ENCODE measurements at places on chromosomes 5 and 9.
A peak's percentile ranks its signal among the peaks of the same experiment; 100 is the strongest.

- DNase-seq: no peak
Observed at GRCh38 chr9:18881758-18882157, 151.3 kb downstream of the SAXO1 start.

GRCh38 chr9:129318121-129319075, 140.3 kb upstream of the IER5L start:
- DNase-seq: no peak

DNA sequence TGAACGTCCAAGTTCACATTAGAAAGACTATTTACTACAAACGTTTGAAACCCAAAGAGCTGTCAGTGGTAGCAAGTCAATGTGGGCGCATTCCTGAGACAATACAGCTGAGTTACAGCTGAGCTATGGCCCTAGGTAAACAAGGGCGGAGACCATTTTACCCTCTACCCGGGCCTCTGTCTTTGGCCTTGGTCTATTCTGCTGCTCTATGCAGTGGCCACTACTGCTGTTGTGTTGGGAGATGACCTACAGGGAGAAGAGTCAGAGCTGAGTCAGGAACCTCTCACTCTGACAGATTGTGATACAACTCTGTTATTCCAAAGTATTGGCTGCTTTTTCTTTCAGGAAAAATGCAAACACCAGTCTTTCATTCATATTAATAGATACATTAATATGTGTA, 700.6 kb downstream of the SEMA5A start:
- DNase-seq: no peak

DNA sequence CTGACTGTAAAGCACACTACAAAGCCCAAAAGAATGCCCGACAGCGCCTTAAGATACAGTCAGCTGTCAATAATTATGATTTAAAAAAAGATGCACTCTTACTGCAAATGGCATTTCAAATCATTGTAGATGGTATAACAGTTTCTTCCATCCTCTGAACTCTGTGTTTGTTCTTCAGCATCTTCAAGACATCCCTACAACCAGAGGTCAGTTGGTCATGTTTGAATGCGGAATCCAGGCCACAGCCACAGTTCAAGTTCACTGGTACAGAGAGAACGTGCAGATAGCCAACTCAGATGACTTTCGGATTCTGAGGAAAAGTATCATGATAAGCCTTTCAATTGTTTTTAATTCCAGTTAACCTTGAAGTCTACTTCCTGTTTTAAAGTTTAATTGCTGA, 8.7 kb upstream of the MYOT start:
- no peak for DNase-seq

DNA sequence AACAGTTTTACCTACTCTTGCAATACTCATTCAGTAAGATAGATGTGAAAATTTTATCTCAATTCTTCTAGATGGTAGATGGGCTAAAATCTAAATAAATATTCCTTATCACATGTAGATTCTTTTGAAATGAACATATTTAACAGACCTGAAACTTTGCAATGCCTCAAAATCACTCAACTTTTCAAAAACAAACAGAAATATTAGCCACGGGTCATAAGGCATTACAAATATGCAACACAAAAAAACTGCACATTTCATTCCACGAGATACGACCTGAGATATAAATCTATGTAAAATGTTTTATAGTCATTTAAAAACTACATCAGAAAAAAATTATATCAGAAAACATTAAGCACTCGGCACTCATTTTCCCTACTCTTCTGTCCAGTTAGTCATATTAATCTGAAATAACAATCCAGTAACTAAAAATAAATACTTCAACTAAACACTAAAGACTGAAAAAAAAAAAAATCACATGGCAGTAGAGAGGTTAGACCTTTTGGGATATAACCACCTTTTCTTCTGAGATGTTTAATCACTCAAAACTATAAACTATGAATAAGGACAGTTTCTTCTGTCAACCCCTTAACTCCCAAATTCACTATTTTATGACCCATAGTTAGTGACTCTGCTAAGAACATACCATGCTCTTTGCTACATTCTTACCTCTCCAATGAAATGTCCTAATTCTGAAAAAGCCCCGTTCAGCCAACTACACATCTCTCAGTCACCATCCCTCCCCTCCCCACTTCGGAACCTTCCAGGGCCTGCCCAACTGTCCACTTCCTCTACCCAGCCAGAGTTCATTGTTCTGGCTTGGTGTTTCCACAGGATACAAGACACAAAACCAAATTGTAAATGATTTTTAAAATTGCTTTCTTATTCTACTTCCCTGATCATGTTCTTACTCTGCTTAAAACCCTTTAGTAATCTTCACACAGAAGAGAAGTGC, 6.4 kb downstream of the HOMER1 start:
- DNase-seq: no peak

- DNase-seq: no peak
Observed at GRCh38 chr9:12863618-12864017, 88.8 kb downstream of the LURAP1L start.

DNA sequence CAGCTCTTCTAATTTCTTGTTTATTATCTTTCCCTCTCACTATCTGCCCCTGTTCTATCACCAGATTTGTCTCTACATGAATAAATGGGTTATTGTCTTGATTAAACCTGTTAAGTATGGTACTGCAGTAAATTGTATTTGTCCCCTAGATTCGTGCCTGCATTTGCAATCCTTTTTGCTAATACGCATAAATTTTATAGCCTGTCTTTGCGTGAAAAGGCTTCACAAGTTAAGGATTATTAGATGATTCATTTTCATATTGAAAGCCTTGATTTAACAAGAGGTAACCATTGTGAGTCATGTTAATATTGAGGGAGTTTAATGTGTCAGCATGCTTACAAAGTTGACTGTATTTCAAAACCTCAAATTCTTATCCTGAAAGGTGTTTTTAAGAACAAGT, 204.6 kb downstream of the PCSK1 start:
- DNase-seq: no peak

DNA sequence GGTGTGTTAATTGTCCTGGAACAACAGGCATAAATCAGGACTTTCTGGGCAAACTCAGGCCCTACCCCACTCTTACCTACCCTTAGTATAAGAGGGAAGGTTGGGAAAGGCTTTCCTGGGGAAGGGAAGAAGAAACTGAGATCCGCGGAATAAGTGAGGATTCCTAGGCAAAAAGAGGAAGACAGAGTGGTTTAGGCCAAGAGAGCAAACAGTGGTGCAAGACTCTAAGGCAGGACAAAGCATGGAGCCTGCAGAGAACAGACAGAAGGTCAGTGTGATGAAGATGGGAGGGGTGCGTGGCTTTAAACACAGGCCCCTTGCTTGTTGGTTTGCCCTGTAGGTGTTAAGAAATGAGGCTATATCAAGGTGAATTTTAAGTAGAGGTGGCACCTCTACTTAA, 69.4 kb downstream of the TMC1 start:
- no peak for DNase-seq

GRCh38 chr5:175745210-175745609, 87.3 kb downstream of the HRH2 start:
- no peak for DNase-seq

GRCh38 chr5:38680094-38680825, 123.8 kb upstream of the LIFR start:
- DNase-seq: no peak

- DNase-seq: no peak
Observed at GRCh38 chr5:137935190-137935589, 45.9 kb downstream of the PKD2L2 start.

- DNase-seq: no peak
Observed at GRCh38 chr5:137995749-137996128, 37.1 kb downstream of the FAM13B start.

DNA sequence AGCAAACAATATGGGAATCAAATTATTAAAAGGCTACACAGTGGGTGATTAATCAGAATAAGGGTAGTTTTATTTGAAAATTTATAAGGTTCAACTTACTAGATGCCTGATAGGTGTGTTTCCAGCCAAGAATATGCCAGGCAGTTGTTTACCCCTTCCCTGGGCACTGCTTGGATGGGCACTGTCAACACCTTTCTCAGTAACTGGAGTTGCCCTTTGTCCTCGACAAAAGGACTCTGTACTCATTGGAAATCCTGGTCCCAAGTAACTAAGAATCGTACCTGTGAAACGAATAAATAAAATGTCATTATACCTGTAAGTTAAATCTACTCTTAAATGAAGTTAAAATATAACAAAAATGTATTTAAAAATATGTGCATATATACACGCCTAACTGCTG, 15.0 kb downstream of the ANKRD34B start:
- DNase-seq: no peak

DNA sequence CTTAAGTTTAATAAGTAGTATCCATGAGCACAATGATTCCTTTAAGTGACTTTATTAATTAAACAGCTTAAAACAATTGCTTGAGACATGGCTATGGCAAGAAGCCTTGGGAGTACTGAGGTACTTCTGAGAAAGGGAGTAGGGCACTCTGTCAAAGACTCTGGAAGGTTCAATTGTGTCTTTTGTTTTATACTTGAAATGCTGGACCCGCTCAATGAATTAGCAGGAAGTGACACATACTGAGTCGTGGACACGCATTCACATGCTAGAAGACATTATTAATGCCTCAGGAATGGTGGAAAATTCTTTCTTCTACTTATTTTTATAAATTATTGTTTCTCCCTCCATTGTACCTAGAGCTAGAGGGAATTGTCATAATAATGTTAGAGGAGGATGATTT, 347.3 kb upstream of the ZNF608 start:
- DNase-seq: no peak

DNA sequence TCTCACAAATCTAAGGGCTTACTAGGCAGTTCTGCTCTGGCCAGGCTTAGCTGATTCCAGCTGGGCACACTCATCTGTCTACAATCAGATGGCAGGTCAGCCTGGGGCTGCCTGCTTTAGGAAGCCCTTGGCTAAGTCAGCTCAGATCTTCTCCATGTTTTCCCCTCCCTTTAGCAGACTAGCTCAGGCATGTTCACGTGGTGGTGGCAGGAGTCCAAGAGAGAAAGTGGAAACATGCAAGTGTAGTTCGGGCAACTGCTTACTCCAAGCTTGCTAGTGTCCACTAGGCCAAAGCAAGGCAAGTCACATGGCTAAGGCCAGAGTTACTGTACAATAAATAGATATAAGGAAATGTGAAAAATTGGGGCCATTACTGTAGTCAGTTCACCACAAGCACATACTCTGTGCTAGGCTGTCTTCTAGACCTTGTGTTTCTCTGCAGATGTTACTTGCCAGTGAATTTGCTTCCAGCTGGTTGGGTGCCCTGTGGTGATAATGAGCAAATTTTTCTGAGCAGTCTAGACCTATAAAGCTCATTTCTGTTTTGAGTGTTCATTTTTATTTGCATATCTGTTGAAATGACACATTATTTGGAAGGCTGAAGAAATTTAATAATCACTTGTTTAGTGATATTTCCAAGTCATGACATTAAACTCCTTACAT, 38.3 kb downstream of the RECK start:
- DNase-seq: no peak

- DNase-seq: peak; percentile 37
Observed at GRCh38 chr9:135939351-135940265, 21.6 kb downstream of the UBAC1 start.

DNA sequence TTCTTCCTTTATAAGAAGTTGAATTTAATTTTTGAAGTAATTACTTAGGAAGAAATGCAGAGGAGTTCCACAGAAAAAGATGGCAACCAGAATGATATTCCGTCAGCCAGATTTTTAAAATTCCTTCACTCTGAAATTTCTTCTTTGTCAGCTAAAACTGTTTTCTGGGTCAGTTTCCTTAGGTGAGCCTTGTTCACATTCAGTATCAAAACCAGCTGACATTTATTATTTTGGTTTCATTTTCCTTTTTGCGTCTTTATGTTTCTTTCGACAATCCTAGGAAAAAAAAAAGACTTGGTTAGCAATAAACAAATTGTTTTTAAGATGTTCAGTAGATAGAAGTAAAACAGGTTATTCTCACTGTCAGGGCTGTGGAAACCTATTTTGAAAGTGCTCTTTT, 4.1 kb upstream of the IARS1 start:
- DNase-seq: no peak

DNA sequence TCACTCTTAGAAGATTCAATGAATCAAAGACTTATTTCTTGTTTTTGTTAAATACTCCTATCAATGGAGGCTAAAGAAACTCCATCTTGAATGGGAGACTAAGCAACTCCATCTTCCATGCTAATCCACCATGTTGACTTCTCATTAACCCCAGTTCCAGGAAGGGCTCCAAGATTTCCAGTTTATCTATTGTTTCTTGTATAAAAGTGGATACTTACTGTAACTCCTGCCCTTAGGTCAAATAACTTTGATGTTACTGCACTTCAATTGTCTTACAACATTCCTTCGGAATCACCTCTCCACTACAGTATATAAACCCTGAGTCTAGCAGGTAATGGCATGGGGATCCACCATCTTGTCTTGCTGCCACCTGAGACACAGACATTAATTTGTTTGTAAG, 63.0 kb downstream of the PUM3 start:
- no peak for DNase-seq

DNA sequence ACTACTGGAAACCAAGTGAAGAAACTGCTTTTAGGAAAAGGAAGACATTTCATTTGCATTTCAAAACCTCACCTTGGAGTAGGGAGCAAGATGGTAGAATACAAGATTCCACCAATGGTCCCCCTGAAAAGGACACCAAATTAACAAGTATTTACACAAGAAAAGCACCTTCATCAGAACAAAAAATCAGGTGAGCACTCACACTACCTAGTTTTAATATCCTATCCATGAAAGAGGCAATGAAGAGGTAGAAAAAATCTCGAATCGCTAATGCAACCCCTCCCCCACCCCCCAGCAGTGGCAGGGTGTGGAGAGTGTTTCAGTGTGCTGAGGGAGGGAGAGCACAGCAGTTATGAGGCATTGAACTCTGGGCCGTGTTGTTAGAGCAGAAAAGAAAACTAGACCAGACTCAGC, 1397.0 kb upstream of the C9orf72 start:
- DNase-seq: no peak

DNA sequence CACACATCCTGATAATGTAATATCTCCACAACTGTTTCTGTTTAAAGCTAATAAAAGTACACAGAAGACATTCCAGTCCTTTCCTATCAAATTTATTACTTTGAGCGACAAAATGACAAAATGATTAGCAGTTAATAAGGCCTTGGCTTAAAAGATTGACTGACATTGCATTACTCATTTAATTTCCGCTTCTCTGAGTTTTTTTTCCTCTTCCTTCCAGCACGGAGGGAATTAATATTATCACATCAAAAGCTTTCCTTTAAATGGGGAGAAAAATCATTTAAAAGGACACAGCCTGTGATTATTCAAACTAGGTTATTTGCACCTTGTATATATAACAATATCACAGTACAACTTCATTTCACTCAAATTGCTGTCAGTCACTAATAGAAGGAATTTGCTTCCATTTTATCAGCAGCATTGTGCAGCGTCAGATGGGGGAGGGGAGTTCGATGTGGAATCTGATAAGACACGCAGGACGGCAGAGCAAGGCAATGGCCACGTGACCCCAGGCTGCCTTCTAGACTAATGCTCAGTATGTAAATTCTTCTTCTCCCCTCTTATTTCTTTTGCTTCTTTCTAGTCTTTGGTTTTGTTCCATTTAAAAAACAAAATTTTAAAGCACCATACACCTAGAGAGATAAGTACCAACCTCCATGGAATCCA, 400.5 kb downstream of the IRX1 start:
- no peak for DNase-seq
